CD14-positive monocyte (primary cell): ENCODE measurements at places on chromosomes 16 and 17.

DNA sequence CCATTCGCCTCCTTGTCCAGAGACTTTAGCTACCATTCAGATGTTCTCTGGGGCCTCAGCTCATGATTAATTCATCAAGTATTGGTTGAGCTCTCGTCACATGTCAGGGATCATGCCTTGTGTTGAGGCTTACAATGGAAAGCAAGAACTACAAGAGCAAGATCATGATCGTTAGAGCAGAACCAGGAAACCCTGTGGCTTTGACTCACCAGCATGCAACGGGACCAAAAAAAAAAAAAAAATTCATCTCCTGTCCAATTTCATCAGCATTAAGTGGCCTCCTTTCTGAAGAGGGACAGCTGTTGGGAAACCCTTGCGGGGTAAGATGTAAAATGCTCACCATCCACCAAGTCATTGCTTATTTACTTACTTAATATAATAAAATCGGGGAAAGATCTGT lies 12.1 kb upstream of the USP10 start:
- peak; percentile 83 for DNase-seq

DNA sequence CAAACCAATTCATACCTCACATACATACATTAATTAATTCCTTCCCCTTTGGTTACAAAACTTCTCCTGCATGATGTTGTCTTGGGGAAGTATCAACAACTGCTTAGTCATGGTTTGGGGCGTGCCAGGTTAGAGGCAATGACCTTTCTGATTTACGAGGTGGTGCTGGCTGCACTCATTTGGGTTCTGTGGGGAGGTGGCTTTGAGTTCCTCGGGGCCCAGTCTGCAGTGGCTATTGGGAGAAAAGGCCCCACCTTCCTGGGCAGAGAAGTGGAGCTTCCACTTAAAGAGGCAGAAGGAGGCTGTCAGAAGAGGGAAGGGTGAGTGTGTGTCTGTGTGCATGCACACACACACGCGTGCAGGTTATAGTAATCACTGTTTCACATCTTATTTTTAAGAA lies 10.2 kb upstream of the ETV4 start:
- DNase-seq, result peak; percentile 85

GRCh38 chr16:61885343-61885742 lies 150.9 kb downstream of the CDH8 start:
- DNase-seq, result no peak

DNA sequence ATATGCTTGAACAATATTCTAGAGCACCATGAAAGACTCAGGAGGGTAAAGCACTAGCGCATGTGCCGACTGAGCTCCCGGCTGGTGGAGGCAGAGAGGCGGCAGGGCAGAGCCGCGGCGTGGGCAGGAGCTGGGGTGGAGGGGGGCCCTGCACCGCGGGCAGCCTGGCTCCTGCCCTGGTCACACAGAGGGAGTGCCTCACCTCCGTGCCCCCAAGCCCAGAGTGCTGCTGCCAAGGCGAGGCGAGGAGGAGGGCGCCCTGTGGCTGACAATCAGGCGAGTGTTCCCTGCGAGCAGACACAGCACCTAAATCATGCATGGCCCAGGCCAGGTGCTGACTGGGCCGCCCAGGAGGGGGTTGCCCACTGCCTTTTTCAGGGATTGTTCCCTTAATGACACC lies 105.8 kb upstream of the TNRC6C start:
- DNase-seq, result no peak

DNA sequence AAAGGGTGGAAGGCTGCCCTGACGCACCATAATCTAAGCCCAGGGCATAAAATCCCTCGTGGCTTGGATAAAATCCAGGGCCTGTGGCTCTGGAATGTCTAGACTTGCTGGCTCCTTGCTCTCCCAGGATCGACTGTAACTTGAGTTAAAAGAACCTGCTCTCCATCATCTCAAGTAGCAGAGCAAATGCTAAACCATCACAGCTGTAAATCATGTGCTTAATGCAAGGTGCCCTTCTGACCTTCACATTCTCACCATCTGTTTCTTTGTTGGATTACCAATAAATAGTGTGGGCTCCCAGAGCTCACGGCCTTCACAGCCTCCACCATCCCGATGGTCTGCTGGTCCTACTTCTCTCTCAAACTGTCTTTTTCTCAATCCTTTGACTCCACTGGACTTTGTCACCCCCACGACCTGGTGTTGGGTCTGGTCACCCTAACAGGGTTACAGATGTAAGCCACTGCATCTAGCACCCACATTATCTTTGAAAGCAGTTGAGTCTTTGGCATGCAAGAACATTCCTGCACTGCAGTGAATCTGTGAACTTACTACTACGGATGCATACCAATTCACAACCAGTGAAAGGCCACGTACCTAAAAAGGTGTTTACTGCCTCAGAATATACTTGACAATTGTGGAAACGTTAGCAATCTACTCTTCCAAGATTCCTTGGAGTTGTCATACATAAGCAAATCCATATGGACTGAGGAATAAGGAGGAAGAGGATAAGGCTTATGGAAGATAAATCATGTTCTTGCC lies 15.3 kb downstream of the RSL1D1 start:
- DNase-seq, result no peak

DNA sequence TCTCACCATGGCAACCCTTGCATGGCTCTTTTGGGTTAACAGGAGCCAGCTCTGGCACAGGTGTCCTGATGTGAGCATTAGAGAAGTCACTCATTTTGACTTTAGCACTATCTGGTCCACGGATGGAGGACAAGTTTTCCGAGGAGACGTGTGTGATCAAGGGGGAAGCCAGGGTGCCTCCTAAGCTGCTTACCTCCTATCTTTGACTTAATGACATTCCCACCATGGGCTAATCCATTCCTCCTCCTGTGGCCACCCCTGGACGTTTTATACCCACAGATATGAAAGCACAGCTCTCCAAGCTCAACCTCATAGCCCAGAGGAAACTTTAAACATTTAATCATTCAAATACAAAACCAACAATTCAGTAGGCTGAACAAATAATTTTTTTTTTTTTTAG lies 18.8 kb downstream of the MPP2 start:
- no peak for DNase-seq

- no peak for DNase-seq
These were observed 204.2 kb downstream of the NTN1 start for GRCh38 chr17:9225305-9226101.

GRCh38 chr16:79932572-79932971 lies 332.0 kb upstream of the MAF start:
- DNase-seq, result no peak

GRCh38 chr16:57231821-57232350 lies 13.2 kb upstream of the ARL2BP start:
- no peak for DNase-seq

DNA sequence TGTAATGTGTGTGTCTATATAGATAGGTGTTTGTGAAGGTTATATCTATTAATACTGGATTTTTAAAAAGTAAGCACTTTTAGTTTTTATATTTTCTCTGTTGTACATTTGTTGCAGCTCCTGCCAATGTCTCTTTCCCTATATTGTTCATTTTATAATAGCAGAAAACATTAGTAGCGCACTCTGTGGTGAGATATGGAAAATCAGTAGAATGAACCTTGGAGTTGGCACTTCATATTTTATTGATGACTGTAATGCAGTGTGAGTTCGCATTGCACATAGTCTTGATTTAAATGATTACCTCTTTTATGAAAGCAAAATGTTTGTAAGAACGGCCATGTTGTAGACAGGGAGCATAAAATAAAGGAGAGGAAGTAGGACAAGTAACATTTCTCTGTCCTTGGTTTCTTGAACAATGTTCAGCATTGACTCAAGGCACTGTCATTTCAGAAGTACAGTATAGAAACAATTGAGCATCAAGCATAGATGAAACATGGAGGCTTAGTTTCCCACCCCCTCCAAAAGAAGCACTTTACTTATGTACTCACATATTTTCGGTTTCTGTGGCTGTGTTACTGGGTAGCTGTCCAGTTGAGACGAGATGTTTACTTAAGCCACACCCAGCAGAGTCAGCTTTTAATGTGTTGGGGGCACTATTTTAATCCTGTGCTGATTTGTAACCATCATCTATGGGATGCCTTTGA lies 74.0 kb downstream of the TANC2 start:
- no peak for DNase-seq

DNA sequence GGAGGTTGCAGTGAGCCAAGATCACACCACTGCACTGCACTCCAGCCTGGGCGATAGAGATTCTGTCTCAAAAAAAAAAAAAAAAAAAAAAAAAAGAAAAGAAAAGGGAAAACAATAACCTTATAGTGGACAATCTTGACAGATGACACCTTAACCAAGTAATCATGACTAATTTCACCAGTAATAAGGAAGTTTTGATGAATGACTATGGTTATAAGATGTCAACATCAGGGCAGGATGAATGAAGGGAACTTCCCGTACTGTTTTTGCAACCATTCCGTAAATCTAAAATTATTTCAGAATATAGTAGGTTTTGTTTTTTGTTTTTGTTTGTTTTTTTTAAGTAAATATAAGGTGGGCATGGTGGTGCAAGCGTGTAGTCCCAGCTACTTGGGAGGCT lies 23.0 kb downstream of the GSPT1 start:
- peak; percentile 66 for DNase-seq

GRCh38 chr17:30137158-30137557 lies 20.5 kb downstream of the NSRP1 start:
- DNase-seq, result no peak

- DNase-seq, result no peak
These were observed 131.8 kb downstream of the IRX5 start for GRCh38 chr16:55062442-55062841.

GRCh38 chr17:27502526-27503324 lies 46.5 kb downstream of the KSR1 start:
- DNase-seq, result no peak

DNA sequence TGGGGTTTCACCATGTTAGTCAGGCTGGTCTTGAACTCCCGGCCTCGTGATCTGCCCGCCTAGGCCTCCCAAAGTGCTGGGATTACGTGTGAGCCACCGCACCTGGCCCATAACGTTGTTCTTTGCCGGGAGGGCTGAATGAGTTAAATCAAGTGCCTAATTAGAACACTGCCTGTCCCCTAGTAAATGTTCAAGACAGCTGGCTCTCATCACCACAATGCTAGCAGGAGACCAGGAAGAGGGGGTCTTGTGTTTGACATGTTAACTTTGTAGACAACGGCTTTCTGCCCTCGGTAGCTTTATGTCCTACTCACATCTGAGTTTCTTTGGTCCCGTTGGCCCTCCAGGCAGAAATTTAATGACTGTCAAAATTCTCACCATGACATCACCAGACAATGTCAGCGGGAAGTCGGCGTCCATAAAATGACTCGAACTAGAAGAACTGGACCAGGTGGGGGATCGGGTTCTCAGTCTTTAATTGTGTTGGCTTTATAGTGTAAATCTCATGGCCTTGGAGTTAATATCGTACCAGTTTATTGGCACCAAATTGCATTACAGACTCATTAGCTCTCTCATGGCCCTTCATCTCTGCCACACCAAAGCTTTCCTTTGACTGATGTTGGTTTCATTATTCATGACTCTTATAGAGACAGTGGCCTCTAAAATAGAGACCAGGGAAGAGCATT lies 11.4 kb upstream of the ITPRIPL2 start:
- no peak for DNase-seq

GRCh38 chr17:71986886-71987285 lies 133.9 kb upstream of the SOX9 start:
- DNase-seq, result no peak

GRCh38 chr16:24685539-24686432 lies 43.7 kb upstream of the TNRC6A start:
- no peak for DNase-seq

- no peak for DNase-seq
These were observed 24.3 kb downstream of the PLCD3 start for GRCh38 chr17:45108051-45108450.

DNA sequence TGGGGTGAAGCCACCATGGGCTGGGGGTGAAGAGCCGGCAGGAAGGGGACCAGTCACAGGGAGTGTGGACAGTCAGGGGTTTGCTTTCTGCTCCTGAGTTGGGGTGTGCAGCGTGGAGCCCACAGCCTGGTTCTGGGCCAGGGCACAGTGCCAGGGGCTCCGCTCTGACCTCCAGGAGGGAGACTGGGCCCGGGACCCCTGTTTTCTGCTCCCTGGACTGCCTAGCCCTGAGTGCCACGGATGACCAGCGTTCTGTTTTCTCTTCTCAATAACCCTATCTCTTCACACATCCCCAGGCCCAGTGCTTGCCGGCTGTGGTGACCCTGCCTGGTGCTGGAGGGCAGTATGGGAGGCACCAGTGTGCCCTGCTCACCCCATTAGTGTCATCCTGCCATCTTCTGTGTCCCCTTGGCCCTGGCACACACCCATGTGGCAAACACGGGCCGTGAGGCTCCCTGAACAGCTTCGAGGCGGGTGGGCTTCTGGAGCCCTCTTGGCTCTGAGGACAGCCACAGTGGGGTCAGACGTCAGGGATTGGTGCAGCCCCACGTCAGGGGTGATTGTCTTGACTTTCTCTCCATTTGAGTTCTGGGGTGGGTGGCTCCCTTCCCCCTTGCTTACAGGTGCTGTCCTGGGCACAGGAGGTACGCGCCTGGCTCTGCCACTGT lies 1.1 kb downstream of the CEMP1 start:
- no peak for DNase-seq

GRCh38 chr17:69567130-69567529 lies 152.6 kb downstream of the MAP2K6 start:
- no peak for DNase-seq

- no peak for DNase-seq
These were observed 19.8 kb downstream of the MPG start for GRCh38 chr16:97822-98221.

DNA sequence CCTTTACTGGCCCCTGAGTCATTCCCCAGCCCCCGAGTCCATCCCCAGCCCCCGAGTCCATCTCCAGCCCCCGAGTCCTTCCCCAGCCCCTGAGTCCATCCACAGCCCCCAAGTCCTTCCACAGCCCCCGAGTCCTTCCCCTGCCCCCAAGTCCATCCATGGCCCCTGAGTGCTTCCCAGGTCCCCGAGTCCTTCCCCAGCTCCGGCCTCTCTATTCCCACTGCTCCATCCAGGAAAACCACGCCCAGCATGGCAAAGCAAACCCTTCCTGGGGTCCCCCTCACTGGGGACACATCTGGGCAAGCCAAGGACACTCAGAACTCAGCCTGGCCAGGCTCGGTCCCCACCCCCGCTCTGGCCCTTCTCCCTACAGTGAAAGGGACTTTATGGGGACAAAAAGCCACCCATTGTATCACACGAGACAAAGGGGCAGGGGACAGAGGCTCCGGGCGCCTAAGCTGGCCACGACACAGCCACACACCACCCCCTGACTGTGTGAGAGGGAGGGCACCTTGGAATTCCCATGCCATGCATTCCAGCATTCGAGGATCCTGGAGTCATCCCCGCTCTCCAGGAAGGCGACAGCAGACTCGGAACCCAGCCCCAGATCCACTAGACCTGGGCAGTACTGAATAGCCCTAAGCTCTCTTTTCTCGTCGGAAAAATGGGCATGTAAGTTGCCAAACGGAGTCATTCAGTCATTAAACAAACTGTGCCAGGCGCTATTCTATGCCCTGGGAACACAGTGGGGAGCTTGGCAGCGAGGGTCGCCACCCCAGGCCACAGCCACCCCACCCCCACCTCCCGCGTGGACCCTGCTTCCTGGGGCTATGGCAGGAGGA lies 14.0 kb downstream of the PLLP start:
- DNase-seq, result no peak

- DNase-seq, result no peak
These were observed 79.0 kb downstream of the GPRC5B start for GRCh38 chr16:19805459-19806162.
